ENCODE measurements at places on chromosomes 11 and 22.

GRCh38 chr11:77502346-77502905 lies 28.5 kb upstream of the PAK1 start:
- DNase-seq = no peak

GRCh38 chr22:36463783-36464184 lies 17.7 kb downstream of the TXN2 start:
- no peak for DNase-seq

DNA sequence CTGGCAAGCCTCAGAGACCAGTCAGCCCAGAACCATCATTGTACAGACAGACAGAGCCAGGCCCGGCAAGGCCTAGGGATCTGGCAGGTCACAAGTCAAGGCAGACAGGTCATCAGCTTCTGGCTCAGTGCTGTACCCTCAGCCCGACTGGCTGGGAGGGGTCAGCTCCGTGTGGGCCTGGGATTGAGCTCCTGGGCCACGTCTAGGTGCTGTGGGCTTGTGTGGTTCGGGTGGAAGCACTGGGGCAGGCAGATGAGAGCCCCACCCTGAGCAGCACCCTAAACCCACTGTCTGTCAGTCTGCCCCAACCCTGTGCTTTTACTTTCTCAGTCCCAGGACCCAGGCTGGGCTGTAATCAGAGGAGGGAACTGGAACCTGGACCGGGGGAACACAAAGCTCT lies 26.9 kb upstream of the P2RY2 start:
- DNase-seq = no peak

- no peak for DNase-seq
Observed at GRCh38 chr11:3623121-3623520, 18.7 kb downstream of the ART5 start.

GRCh38 chr11:116342148-116342547 lies 430.6 kb downstream of the BUD13 start:
- no peak for DNase-seq
